Stimulated activated CD4-positive, alpha-beta T cell treated with anti-CD3 and anti-CD28 coated beads, Interleukin-1b, Interleukin-23, amount 100 ng/mL, for 1 hour (primary cell): ENCODE measurements at places on chromosomes 7 and 10.

- no peak for DNase-seq
Measured at GRCh38 chr10:48330269-48330668, 23.8 kb downstream of the MAPK8 start.

GRCh38 chr10:126671402-126671975 lies 996 bp upstream of the C10orf90 start:
- DNase-seq: no peak

DNA sequence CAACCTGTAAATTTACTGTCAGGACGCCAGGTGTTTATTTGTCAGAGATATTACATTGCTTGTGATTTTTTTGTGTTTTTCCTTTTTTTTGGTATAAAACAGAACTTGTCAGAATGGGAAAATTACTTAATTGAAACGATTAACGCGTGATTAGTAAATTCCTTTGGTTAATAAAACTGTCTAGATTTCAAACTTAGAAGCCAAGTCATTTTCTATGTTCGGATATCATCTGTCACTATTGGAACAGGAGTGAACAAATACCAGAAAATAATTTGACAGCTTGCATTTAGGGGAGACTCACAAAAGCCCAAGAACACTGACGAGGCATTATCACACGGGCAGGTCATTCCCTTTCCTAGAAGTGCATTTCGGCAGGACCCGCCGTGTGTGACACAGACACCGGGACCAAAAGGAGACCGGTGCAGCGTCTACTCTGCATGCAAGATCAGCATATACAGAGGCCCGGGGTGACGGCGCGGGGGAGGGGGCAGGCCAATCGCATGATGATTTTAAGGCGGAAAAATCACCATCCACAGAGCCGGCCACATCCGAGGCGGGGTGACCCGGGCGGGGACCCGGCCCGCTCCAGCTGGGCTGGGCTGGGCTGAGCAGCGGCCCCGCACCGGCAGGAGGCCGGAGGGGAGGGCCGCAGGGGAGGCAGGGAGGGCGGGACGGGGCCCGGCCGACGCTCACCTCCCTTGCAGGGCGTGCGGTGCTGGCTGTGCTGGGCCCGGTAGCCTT lies 841 bp downstream of the GLUD1 start:
- DNase-seq: no peak

- no peak for DNase-seq
Measured at GRCh38 chr7:151871904-151872303, 5.0 kb downstream of the PRKAG2 start.

DNA sequence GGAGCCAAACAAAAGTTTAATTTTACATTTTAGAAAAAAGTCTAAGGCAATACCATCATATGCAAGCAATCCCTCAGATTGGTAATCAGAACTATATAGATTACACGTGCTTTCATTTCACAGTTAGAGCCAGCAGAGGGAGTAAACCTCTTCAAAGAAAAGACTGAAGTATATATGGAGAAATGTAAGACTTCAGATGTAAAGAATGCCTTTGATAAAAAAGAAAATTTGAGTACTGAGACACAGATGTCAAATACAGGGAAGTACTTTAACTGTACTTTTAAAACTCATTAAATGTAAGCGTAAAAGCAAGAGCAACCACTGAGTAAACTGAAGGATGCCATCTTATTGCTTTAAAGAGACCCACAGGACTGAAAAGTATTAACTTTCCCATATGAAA lies 101.4 kb upstream of the FAM133B start:
- no peak for DNase-seq

DNA sequence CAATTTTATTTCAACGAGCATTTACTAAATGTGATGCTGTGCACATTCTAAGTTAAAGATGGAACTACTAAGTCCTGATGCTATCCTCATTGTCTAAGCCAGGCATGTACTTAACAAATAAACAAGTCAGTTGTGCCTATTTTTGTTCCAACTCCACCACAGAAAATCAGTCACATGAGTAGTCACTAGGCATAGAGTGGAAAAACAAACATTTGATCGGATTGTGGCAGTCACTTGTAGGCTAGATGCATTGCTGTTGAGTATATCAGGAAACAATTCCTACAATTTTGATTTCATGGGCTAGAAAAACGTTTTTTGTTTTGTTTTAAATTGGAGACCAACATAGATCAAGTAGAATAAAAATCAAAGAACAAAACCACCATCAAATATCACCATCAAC lies 177.6 kb upstream of the SLC25A13 start:
- DNase-seq: no peak

- DNase-seq: no peak
Measured at GRCh38 chr7:137772748-137773147, 74.0 kb downstream of the DGKI start.

GRCh38 chr10:118793545-118793944 lies 38.8 kb upstream of the CACUL1 start:
- DNase-seq: no peak

DNA sequence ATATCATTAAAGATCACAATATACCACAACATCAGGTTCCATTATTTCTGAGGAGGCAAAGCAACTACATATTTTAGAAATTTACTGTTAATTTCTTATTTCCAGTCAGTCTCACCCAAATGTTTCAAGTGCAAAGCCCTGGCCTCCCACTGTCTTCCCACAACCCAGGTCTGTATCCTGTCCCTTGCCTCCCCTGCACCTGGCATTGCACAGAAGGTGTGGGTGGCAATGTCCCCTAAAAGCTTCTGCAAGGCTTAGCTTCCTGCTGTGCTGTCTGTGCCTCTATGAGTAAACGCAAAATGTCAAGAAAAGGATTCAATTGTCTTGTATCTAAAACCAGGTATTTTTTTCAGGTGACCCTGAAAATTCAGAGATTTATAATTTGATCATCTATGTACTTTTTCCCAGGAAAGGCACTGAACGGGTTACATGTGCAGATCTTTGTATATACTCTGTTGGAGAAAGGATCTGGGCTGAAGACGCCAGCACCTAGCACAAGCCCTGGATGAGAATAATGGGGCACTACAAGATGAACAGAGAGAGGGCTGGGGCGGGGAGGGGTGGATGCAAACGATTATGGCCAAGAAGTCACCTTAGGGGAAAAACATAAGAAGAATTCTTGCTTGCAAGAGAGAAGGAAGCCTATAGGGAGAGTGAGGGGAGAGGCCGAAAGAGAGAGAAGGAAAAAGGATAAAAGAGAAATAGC lies 3.1 kb upstream of the ANTXRL start:
- no peak for DNase-seq
